ENCODE measurements at places on chromosomes 12 and 14. TPM values are rescaled to one million over a fixed set of nuclear protein-coding genes. Genes with fewer than 3 reads are reported as not detected.

- no peak for DNase-seq
Measured at GRCh38 chr12:82745063-82745674, 58.5 kb downstream of the TMTC2 start.

- peak; percentile 92 for DNase-seq
Measured at GRCh38 chr14:100486025-100486828, 101.0 kb downstream of the BEGAIN start.

GRCh38 chr14:50773632-50774541 is 57.1 kb downstream of the NIN start:
- DNase-seq, result peak; percentile 61

DNA sequence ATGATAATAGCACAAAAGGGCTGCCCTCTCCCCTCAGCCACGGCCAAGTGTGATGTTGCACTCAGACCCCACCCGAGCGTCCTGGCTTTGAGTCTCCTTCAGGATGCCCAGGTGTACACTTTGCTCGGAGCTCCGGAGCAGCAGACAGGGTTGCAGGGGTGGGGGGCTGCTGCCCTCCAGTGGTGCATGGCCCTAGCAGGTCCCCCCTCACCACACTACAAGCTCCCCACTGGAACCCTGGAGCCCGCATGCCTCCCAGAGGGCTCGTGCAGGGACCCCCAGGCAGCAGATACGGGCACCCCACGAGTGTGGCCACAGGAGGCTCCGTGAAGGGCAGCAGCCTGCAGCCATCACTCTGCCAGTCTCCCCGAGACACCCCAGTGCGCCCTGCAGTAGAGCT is 69.9 kb upstream of the C14orf180 start:
- no peak for DNase-seq

DNA sequence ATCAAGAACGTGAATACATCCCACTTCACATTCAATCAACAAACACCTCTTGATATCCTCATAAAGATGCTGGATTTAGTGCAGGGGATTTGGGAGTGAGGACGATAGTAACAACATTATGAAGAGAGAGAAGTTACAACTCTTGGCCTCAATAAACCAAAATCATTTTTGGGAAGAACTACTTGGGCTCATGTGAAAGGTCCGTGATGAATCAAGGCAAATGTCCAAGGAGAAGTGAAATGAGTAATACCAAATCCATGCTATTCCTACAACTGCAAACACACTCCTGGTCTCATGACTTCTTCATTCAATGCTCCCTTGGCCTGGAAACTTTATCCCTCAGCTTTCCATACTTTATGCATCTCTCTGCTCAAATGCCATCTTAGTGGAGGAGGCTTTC is 162.0 kb upstream of the LMNTD1 start:
- no peak for DNase-seq

- no peak for DNase-seq
Measured at GRCh38 chr12:79961411-79961810, 26.5 kb upstream of the PPP1R12A start.

DNA sequence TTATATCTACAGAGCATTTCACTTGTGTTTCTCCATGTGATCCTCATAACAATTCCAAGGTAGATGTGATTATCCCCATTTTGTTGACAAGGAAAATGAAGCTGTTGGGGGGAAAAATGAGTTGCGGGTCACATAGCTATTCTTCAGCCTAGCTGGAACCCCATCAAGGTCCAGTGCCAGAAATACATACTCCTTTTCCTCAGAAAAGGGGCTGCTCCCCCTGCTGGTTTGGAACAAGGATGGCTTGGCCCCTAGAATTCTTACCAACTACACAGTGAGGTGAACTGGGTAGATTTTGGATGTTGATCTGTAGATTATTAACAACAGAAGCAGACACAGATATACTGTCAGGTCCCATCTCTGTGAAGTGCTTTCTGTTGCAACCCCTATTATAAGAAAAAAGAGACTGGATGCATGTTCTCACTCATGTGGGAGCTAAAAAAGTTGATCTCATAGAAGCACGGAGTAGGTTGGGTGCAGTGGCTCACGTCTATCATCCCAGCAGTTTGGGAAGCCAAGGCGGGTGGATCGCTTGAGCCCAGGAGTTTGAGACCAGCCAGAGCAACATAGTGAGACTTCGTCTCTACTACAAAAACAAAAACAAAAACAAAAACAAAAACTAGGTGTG is 8.9 kb downstream of the IKZF4 start:
- peak; percentile 59 for DNase-seq

DNA sequence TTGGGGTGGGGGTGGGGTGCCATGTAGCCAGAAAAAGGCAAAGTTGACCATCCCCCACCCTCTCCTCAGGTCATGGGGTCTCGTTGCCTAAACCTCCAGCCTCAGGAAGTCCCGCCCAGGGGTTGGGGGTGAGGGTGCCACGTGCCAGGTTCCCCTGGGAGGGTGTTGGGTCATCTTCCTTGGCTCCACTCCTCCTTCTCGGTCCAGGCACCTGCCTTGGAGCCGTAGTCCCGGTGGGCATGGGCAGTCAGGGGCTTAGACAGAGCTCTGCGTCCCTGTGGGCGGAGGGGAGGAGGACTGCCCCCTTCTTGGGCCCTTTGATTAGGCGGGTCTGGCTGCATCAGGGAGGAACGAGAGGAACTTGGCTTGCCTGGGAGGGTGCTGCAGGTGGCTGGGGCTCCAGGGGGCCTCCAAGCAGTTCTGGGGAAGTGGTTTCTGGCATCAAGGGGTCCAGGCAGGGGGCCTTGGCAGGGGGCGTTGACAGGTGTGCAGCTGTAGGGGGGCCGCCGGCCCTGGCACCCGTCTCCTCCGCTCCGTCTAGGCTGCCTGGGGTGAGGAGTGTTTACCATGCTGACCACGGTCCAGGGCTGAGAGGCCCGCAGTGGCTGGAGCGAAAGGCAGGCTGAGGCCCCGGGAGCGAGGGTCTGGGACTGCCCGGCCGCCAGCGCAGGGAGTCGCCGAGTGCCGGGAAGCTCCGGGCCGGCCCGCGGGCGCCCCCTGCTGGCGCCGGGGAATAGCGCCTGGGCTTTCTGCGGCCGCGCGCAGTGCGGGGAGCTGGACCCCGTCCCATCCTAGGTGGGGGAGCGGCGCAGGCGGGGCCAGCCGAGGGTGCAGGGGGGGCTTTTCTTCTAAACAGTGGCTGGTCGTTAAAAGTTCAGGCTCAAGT is 7.9 kb downstream of the SETD1B start:
- DNase-seq, result peak; percentile 90

DNA sequence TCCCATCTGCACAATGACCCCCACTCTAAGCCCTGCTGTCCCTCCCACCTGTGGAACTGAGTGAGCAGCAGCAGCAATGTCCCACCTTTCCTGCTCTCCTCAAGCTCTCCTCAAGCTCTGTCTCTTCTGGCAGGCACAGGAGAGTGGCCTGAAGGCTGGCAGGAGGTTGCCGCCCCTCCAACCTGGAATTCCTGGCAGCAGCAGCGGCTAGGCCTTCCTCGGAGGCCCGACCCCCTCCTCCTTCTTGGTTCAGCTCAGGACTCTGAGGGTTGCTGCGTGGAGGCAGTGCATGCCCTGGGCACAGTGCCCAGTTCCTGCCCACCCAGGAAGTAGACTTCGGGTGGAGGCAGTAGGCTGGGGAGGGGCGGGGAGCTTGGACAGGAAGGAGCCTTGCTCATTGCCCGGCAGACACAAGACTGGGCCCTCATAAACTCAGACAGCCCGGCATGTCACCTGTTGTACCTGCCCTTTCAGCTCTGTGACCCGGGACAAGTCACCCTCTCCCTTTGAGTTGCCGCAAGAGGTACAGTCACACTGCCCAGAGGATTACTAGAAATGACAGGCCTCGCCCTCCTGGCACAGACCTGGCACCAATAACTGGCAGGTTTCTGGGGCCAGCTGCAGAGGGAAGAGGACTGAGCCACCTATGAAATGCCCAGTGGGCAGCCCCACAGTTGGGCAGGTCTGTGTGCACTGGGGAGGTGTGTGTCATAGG is 2.1 kb upstream of the SERPINA1 start:
- DNase-seq, result peak; percentile 21

GRCh38 chr12:26621932-26622331 is 211.1 kb downstream of the ITPR2 start:
- DNase-seq, result no peak

DNA sequence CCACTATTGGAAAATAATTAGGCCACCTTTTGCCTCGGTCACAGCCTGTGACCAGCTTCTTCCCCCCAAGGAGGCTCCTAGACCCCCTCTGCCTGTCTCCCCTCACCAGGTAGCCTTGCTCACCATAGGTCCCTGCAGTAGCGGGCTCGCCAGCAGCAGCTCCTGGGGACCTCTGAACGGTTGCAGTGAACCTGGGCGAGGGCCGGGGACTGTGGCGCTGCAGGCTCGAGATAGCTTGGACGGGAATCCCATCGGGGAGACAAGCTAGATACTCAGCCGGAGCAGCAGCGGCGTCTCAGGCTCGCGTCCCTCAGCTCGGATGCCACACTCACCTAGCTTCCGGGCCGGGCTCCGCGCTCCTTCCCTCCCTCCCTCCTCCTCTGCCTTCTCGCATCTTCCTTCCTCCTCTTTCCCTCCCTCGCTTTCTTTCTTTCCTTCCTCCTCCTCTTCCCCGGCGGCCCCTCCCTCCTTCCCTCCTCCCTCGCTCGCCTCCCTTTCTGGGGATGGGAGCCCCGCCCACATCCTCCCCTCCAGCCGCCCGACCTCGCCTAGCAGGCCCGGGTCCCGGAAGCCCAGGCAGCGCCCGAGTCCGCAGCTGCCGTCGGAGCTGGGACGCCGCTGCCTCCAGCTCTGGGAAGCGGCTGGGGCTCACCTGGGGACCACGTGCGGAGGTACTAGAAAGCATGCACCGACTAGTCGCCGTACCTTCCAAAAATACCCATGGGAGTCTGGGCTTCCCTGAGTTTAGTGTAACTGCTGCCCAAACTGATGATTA is at the start of gene BMP4:
TSS of gene BMP4 (minus strand) at position 399 of the 775 bp plus-strand sequence. CDS start 4,603 bp downstream, outside the sequence.
- peak; percentile 88 for DNase-seq

DNA sequence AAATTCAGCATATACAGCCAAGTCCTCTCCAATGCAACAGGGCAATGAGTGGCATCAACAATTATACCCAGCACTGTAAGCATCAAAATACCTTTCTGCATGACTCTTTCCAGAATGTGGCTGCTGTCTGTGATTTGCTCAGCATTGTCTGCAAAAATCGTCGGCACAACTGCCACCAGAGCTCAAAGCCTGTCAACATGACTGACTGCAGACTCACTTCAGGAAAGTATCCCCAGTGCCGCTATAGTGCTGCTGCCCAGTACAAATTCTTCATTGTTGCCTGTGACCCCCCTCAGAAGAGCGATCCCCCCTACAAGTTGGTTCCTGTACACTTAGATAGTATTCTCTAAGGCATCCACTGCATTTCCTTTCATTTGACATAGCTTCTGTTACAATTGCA is 735 bp downstream of the RNASE6 start:
- DNase-seq, result peak; percentile 23

DNA sequence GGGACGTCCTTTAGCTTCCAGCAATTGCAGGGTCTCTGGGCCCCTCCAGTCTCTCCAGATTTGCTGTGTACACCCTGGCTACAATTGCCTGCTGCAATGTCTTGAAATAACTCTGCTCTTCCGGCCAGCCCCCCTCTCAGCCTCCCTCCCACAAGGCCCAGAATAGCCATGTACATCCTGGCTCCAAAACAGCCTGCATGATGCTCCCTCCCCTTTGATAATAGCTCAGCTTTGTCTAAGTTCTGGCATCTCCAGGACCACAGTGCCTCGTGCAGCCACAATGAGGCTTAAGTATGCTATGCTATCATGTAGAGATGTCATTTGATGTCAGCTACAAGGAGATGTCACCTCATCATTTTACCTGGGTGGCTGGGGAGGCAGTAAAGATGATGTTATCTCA is 74.6 kb downstream of the SRRM4 start:
- DNase-seq, result no peak

GRCh38 chr12:32110942-32111341 is 4.3 kb downstream of the BICD1 start:
- no peak for DNase-seq

- DNase-seq, result peak; percentile 27
Measured at GRCh38 chr12:45183246-45183645, 32.6 kb upstream of the ANO6 start.

DNA sequence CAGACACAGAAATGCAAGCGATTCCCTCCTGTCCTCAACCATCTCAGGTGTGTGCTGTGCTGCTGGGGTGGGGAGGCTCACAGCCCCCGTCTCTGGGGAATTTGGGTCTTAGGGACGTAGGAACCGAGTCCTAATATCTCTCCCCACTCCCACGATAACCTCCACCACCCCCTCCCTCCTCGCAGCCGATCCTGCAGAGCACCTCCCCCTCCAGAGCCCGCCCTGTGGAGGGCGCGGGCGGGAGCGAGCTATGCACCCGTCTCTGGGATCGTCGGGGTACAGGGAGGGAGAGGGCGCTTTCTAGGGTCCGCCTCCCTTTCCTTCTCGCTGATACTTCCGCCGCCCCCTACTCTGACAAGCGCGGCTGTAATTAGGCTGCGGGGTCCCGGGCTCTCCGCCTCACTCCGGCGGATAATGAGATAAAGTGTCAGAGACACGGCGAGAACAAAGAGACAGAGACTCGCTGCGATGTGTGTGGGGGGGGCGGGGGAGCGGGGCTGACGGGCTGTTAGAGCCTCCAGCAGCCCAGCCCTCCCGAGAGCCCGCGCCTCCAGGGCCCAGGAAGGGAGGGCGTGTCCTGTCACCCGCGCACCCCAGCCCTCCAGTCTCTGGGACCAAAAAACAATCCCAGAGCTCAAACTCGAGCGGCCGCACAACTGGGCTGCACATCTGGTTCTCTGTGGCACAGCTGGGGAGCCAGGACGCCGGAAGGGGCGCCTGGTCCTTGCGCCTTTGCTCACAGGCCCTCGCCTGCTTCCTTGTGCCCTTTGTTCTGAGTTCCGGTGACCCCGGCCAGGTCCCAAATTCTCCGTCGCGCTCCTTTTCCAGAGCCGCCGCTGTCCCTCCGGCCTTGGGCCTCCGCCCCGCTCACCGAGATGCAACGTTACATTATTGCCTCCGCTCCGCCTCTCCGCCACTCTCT is 8.7 kb downstream of the SHMT2 start:
- DNase-seq, result no peak

Gene CACNA1C
- 17.4 TPM for total RNA-seq

Gene CDCA3
- 1.3 TPM for total RNA-seq

Gene DTD2
- total RNA-seq, result 16.2 TPM

Gene MYF6
- not detected for total RNA-seq

Gene STRN3
- 52.9 TPM for total RNA-seq

Gene KERA
- not detected for total RNA-seq

Gene GLIPR1L2
- total RNA-seq, result 1.1 TPM

Gene ARMH4
- total RNA-seq, result 4.9 TPM

Gene PRB4
- total RNA-seq, result not detected

Gene SYT10
- total RNA-seq, result 0.41 TPM

Gene KRT79
- not detected for total RNA-seq

Gene PRB2
- not detected for total RNA-seq

Gene PRH2
- not detected for total RNA-seq
